Epithelial cell of proximal tubule (primary cell): ENCODE measurements at places on chromosomes 6 and 20.

DNA sequence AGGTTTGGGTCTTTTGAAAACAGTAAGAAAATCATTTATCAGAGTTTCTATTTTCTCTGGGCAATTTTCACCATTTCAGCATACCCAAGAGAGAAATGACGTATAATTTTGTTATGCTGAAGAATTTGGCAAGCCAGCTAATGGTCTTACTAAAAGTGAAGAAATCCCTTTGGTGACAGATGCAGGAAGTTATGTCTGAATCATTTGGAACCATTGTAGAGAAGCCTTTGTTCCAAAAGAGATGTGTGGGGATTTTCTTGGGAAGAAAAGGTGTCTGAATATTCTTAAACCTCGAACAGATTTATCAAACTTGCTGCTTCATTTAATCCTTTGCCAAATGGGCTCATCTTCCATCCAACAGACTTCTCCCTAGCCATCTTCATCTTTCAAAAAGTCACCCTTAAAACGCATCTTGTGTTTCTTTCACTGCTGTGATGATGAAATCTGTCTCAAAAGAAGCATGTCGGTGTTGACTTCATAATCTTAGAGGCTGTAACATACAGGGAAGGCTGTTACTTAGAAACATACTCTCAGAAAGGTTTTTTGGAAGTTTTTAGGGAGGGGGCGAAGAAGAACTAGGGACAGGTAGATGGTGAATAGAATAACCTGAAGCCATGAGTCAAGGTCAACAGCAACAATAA lies 39.5 kb downstream of the CITED2 start:
- DNase-seq = peak; percentile 48

DNA sequence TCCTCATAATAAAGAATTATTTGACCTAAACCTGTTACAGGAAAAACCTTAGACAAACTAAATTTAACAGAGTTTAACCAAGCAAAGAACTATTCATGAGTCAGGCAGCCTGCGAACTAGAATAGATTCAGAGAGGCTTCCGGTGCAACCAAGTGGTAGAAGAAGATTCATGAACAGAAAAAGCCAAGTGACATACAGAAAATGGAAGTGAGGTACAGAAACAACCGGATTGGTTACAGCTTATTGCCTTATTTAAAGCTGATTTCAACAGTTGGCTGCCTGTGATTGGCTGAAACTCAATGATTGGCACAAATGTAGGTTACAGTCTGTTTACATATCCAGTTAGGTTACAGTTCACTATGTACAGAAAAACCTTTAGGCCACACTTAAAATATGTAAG lies 10.1 kb downstream of the PPP1R3G start:
- DNase-seq = peak; percentile 63

GRCh38 chr6:131167773-131168172 lies 32.5 kb downstream of the AKAP7 start:
- DNase-seq = no peak

GRCh38 chr6:33771146-33772081 lies 17.5 kb downstream of the LEMD2 start:
- no peak for DNase-seq

DNA sequence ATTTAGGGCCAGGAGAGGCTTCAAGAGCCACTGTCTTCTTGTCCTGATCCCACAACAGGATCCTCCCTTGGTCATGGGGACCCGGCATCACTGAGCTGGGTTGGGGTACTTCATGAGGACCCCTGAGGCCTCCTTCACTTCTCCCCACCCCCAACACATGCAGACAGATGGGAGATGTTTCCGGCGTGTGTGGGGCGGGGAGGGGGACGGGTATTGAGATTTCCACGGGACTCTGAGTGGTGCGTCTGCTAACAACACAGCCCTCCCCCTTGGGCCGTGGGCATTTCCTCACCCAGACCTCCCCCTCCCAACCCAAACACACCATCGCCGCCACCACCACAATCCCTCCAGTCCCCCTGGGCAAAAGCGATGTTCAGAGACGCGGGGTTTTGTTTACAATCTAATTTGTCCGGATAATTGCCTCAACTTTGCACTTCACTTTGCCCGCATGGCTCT lies 906 bp upstream of the FOXP4 start:
- no peak for DNase-seq

DNA sequence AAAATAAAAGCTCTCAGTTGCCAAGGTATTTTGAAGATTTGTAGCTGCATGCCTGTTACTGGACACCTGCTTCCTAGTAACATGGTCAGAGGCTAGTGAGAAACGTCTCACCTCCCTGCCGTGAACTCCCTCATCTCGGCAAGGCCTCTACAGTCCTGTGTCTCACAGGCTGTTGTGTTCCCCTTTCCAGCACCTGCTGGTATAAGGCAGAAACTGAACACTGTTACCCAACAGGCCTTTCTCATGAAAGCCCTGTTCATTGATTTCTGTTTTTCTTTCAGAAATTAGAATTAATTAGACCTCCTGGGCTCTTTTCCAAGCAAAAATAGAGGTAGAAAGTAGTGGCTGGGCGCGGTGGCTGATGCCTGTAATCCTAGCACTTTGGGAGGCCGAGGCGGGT lies 17.6 kb upstream of the SRSF3 start:
- DNase-seq = no peak

DNA sequence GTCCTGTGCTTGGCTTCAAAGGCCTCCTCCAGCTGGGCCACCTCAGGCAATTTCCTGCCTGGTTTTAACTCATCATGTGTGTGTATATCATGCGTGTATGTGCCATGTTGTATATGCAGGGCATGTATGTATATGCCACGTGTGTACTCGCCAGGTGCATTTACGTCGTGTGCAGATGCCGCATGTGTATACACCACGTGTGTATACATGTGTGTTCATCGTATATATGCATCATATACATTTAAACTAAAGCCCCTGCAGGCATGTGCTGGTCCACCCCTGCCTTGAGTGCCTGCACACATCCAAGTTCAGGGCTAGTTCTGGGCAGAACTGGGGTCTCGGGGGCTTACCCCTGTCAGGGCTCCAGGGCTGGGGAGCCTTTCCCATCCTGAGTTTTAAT lies 54.0 kb upstream of the SMOC2 start:
- DNase-seq = no peak

GRCh38 chr6:163929538-163929937 lies 515.0 kb downstream of the QKI start:
- no peak for DNase-seq

DNA sequence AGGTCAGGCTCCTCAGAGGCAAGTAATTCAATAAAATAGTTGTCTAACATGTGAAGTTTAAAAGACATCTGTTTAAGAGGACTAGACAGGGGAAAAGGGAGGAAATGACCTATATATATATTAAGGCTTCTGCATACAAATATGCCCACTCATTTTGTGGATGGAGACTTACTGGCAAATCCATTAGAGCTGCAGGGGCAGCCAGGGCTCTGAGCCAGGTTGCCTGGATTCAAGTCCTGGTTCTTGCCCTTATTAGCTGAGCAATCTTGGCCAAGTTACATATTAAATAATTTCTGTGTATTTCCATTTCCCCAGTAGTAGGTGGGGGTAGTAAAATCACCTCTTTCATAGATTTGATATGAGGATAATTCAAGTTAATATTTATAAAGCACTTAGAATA lies 287.0 kb upstream of the RIMS1 start:
- no peak for DNase-seq

DNA sequence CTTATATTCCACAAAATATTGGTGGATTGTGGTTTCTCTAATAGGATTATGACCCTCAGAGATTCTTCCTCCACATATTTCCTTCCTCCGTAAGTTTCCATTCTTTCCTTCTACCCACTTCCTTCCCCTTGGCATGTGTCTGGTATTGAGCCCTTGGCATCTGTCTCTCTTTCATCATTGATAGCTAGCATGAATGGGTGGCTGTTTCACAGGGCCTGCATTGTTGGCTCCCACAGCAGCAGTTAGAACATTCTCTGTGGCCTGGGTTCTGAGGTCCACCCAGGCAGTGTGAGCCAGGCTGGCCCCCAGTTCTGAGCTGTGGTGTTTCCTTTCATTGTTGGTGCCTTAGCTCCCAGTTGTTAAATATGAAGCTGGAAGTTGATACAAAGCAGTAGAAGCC lies 125.3 kb downstream of the ANKS1A start:
- no peak for DNase-seq

DNA sequence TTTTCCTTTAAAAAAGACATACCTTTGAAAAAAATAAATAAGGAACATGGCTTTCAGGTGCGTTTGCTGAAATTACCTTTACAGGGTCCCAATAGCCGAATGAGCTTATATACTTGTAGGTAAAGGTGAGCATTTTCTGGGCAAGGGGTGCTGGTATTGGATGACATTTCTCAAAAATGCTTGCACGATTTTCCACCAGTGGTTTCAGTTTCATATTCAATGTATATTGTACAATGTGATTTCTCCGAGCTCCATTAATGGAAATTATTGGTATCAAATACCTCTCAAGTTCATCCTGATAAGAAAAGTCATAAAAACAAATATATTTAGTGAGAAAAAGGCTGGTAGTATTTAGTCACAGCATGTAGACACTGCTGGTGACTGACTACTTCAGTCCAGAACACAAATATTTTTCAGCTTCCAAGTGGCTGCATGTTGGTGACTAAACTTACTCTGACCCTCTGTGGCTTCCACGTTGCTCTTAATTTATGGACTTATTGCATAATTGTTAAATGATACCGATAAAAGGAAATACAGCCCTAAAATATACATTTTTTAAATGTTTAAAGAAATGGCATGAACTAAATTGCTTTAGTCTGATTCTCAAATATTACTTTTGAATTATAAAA lies 32.9 kb upstream of the ZBTB24 start:
- DNase-seq = no peak

- no peak for DNase-seq
These were observed 142.2 kb downstream of the WDR27 start for GRCh38 chr6:169559592-169559991.

- no peak for DNase-seq
These were observed 703 bp downstream of the MRPL2 start for GRCh38 chr6:43058531-43058930.

GRCh38 chr20:59145247-59145923 lies 18.2 kb upstream of the ZNF831 start:
- no peak for DNase-seq

- no peak for DNase-seq
These were observed 1.5 kb downstream of the SOX18 start for GRCh38 chr20:64047968-64048401.

DNA sequence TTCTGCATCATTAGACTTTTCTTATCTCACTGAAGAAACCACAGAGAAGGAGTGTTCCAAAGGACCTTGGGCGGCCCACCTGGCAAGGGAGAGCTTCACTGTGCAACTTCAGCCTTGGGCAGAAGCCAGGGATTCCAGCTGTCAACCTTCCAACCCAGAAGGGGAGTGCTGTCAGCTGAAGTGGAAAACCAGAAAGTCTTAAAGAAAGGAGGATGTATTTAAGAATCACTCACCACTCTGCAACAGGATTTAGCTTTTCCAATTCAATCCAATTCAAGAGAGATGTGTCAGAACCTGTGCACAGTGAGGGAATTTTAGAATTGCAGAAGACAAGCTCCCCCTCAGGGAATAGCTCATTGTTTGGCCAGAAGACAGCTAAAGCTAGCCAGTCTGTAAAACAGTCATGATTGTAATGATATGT lies 553.7 kb downstream of the CD83 start:
- DNase-seq = peak; percentile 10

- no peak for DNase-seq
These were observed 405.8 kb upstream of the SASH1 start for GRCh38 chr6:147936703-147937470.

DNA sequence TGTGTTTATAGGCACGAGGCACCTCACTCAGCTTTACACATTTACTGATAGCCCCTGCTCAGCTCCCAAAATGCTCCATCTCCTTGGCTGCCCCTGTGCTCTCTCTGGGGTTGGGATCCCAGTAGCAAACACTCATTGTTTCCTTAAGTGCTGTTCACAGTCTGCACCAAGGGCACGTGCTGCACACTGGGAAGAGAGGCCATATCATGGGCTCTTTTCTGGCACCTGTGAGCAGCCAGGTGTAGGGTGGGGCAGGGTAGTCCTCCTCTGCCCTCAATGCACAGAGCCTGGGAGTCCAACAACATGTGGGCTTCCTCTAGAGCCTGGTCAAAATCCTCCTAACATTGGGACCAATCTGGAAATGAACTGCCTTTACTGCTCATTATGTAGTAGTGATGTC lies 67.9 kb downstream of the BANF2 start:
- no peak for DNase-seq

DNA sequence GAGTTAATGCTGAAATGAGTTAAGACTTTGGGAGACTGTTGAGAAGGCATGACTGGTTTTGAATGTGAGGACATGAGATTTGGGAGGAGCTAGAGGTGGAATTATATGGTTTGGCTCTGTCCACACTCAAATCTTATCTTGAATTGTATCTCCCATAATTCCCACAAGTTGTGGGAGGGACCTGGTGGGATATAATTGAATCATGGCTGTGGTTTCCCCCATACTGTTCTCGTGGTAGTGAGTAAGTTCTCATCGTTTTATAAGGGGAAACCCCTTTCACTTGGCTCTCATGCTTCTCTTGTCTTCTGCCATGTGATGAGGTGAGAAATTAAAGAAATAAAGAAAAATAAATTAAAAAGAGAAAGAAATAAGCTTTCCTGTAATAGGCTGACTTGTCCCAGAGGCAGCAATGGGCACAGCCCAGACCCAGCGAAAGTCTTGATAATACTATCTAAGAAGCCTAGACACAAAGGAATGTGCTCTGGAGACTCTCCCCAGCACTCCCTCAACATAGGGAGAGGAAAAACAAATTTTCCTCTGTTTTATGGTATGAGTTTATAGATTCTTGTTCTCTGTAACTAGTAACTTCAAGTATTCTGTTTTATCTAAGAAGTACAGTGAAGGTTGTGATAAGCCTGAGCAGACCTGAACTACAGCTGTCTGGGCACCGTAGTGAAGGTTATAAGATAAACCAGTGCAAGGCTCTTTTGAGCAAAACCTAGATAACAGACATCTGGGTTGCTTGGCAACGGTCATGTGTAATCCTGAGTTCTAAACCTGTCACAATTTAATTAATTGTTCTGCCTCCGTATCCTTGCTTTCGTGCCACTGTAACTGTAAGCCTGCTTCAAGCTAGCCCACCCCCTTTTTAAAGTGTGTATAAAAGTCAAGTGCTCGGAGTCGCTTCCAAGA lies 88.9 kb upstream of the ECI2 start:
- no peak for DNase-seq

GRCh38 chr20:41800040-41800439 lies 181.9 kb upstream of the CHD6 start:
- DNase-seq = no peak

DNA sequence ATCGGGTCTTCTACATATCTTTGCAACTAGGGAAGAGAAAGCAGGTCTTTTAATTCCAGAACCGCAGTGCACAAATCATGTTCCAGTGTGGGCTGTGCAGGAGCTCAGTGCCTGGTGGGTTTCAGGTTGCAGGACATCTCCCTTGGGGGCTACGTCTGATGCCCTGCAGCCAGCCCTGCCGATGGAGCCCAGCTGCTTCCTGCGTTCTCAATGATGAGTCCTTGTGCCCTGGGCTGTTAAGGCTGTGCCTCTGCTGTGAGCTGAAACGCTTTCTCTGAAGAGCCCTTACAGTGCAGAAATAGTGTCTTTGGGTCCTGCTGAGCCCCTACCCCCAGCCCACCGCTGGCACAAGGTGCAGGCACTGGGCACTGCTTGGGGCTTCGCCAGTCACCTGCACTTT lies 192.9 kb downstream of the SYNDIG1 start:
- DNase-seq = no peak
